A549 (cell line): ENCODE measurements at places on chromosomes 16 and 17. TPM values are rescaled to one million over a fixed set of nuclear protein-coding genes. Genes with fewer than 3 reads are reported as not detected.

Gene ARL5C
- not detected in 3 replicates for polyA plus RNA-seq

Gene ENDOV
- 39.1 to 43.8 TPM (median 42.6 TPM) in 3 replicates for polyA plus RNA-seq

Gene MYH11
- polyA plus RNA-seq = 0.07 to 0.10 TPM (median 0.09 TPM) in 3 replicates

Gene SPPL2C
- not detected in 3 replicates for polyA plus RNA-seq

Gene WDR81
- polyA plus RNA-seq = 22.6 to 26.8 TPM (median 25.5 TPM) in 3 replicates

Gene HIGD1B
- polyA plus RNA-seq = not detected in 3 replicates

Gene SLFN12L
- polyA plus RNA-seq = not detected in 3 replicates

GRCh38 chr17:67121316-67121891, 77.0 kb downstream of the CACNG1 start:
- no peak for DNase-seq

DNA sequence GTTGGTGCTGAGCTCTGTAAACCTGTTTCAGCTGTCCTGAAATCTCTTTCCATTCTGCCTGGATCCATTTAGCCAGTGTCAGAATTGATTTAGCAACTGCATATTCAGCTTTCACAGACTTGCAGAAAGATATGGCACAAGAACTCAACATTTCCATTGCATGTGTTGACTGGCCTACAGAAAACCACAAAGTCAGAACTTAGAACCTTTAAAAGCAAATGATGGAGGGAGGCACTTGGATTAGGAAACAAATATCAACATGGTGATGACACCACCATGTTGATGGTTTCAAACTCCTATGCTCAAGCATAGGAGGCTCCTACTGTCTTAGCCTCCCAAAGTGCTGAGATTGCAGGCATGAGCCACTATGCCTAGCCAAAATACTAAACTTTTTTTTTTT, 52.3 kb upstream of the ARL6IP1 start:
- no peak for DNase-seq

DNA sequence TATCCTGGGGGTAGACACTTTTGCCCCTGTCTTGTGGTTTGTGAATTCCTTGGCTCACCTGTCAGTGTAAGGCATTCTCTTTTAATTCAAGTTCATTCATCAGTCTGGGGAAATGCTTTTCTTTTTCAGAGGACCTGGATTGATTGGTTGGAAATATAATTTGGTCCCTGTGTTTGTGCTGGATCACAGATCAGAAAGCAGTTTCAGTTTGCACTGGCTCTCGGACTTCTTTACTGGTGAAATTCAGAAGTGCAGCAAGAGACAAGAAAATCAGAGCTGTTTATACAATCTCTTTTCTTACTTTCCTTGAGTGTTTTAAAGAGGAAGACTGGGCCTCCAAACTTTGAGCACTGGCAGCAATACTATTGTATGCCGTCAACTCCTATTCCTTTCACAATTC, 161.8 kb upstream of the KCNJ16 start:
- no peak for DNase-seq

GRCh38 chr17:46026166-46027047, 27.4 kb downstream of the STH start:
- no peak for DNase-seq

DNA sequence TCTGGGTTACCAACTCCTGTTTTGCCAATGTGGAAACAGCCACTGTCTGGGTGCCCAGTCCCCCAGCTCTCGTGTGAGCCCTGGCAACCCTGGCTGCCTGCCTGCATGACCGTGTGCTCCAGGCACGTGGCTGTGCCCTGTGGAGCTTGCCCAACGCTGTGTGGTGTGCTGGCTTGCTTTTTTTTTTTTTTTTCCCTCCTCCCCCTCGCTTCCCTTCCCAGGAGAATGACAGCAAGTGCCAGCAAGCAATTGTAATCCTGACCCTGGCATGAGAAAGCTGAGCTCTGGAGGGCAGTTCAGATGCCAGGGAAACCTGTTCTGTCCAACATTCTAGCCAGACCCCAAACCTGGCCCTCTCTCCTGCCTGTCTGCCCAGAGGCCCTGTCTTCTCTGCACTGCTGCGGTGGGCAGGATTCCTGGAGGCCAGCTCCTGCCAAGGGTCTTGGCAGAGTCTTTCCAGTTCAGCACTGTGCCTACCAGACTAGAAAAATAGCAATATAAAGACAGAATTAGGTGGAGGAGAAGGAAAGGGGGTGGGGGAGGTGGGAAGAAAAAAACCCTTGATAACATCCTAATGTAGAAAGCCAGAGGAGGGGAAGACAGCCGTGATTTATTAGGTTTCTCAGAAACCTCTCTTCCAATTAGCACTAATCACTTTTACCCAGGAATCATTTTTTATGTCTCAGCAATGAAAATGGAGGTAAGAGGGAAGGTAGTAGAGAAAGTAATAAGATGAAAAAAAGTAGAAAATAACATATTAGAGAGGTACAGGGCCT, 9.0 kb downstream of the HLF start:
- no peak for DNase-seq

GRCh38 chr16:10581507-10581906, 1.1 kb upstream of the EMP2 start:
- DNase-seq = no peak

DNA sequence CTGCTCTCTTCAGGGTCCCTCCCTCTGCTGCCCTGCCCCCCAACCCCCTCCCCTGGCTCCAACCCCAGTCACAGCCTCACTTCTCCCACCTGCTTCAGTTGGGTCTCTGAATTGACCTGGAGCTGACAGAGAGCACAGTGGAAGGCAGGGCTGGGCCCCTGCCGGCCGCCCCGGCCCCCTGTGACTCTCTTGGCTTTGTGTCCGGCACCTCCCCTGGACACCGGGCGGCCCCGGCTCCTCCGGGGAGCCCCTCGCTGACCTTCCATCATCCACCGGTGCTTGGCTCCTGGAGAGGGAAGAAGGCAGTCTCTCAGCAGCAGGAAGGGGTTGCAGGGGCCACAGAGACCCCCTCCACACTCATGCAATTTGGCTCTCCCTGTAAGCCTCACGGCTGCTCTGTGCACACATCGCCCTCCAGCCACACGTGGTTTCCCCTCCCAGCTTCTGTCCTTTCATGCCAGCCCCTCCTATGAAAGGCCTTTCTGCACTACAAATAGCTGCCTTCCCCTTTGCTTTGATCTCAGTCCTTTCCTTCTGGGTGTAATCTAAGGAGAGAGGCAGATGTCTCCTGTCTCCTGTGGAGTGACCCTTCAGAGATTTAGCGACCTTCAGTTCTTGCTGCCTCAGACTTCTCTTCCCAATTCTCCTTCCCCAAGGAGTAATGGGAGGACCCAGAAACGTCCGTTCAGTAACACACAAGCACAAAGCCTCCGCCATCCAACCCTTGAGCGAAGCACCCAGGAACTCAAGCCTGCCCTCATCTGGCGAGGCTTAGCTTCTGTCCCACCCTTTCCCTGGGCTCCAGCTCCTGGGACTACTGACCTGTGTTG, 8.3 kb downstream of the NKIRAS2 start:
- peak; percentile 70 for DNase-seq

DNA sequence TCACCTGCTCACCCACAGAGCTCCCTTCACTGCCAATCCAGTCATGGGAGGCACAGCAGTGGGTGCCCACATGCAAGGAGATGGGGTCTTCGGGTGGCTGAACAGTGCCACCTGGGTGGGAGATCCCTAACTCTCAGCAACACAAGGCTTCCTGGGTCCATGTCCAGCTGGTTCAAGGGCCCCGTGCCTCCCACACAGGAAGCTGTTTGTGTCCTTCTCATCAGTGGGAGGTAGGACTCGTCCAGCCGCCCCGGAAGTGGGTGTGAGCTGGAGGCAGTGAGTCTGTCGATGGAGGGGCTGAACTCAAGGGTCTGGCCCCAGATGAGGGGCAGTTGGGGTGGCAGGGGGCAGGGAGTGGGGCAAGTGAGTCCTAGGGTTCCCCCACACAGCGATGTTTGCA, 1.6 kb downstream of the FBXL16 start:
- DNase-seq = no peak

- peak; percentile 83 for DNase-seq
Observed at GRCh38 chr17:37506678-37507077, 17.0 kb downstream of the DUSP14 start.

- no peak for DNase-seq
Observed at GRCh38 chr16:49773534-49774475, 82.1 kb downstream of the ZNF423 start.

- no peak for DNase-seq
Observed at GRCh38 chr17:75514919-75515495, 330 bp downstream of the CASKIN2 start.

GRCh38 chr16:2339521-2340484, 725 bp downstream of the ABCA3 start:
- peak; percentile 49 for DNase-seq

DNA sequence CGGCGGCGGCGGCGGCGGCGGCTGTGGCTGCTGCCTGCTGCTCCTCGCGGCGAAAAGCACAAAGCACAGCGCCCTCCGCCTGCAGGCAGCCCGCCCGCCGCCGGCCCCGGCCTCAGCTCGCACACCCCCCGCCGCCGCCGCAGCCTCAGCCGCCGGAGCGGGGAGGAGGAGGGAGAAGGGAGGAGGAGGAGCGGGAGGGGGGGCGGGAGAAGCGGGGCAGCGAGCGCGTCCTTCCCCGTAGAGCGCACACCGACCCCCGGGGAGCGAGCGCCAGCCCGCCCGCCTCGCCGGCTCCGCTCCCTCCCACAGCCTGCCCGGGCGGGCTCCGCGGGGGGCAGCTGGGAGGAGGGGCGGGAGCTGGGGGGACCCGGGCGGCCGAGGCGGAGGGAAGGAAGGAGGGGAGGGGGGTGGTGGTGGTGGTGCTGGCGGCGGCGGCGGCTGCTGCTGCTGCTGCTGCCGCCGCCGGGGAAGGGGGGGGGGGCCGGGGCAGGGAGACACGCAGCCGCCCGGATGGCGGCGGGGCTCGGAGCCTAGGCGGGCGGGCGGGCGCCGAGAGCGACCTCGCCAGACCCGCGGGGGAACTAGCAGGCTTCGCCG, at the start of gene UBTF:
Gene UBTF, minus strand, starts transcription at position 60 of the 597 bp plus-strand sequence. CDS start 1,446 bp downstream, outside the sequence.
- DNase-seq = no peak

GRCh38 chr16:10625595-10626357, 45.4 kb upstream of the EMP2 start:
- peak; percentile 72 for DNase-seq

DNA sequence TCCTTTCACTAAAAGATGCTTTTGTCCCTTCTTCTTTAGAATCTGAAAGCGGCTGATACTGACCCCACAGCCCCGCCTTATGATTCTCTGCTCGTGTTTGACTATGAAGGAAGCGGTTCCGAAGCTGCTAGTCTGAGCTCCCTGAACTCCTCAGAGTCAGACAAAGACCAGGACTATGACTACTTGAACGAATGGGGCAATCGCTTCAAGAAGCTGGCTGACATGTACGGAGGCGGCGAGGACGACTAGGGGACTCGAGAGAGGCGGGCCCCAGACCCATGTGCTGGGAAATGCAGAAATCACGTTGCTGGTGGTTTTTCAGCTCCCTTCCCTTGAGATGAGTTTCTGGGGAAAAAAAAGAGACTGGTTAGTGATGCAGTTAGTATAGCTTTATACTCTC, 10.1 kb upstream of the TANGO6 start:
- no peak for DNase-seq

- DNase-seq = peak; percentile 87
Observed at GRCh38 chr17:4986951-4987766, at the start of gene CAMTA2. TSS of gene CAMTA2 (minus strand) at chr17:4987675. CDS start at chr17:4986222, 1,453 bp downstream.

DNA sequence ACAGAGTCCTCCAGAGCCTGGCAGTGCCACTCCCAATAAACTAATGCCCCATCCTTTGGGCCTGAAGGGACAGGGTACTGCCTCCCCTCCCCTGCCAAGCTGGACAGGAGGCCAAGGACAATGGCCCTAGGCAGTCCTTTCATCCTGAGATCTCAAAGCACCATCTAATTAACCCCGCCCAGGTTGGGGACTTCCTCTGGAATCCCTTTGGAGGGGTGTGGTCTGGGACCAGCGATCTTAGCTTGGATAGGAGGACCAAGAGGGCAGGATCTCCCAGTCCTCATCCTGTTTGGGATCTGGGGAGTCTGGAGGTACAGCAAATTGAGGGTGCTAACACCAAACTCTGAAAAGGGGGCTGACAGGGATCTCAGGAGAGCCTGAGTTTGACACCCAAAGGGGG, 18.2 kb upstream of the SP6 start:
- DNase-seq = no peak

DNA sequence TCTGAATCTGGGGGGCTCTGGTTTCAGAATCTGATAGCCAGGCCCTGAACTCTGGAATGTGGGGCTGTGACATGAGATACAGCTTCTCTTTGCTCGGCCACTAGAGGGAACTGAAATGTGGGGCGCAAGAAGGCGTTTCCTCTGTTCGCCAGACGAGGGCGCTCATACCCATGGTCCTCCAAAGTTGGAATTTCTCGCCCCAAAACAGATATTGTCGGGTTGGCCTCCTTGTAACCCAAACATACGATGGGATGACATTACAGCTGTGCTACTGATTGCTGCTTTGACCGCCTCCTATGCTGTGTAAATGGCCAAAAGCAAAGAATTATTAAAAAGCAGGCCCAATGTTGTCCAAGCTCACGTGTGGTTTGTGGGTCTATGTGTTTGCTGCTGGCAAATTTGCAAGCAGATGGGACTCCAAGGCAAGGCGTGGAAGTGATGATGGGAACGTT, 13.1 kb upstream of the MSI2 start:
- peak; percentile 88 for DNase-seq

DNA sequence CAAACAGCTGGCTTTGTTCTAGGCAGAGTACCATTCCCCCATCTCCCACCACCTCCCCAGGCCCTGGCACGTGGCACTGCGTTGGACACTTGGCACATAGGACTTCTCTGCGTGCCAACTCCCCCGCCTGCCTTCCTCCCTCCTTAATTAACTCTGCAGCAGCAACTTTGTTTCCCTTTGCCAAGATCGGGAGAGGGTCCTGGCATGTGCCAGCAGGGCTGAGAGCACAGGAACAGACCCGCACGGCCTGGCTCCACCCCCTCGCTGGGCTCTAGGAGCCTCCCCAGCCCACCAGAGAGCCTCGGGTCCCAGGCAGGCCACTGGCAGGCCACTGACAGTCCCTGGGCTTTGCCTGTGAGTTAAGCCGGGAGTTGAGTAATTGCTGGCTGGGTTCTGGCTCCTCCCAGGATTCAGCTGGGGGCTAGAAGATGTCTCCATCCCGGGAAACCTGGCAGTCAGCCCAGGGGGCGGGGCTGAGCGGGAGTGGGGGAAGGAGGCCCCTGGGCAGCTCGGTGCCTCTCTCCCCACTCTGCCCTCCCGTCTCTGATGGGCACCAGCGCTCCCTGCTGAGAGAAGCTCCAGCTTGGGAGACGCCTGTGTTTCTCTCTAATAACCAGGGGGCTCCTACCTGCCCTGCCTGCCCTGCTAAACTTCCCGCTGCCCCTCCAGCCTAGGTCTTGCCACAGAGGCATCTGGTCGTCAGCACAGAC, 224.0 kb upstream of the TNRC6C start:
- DNase-seq = peak; percentile 44

- DNase-seq = peak; percentile 87
Observed at GRCh38 chr17:43878260-43879175, 28.8 kb downstream of the MPP2 start.

DNA sequence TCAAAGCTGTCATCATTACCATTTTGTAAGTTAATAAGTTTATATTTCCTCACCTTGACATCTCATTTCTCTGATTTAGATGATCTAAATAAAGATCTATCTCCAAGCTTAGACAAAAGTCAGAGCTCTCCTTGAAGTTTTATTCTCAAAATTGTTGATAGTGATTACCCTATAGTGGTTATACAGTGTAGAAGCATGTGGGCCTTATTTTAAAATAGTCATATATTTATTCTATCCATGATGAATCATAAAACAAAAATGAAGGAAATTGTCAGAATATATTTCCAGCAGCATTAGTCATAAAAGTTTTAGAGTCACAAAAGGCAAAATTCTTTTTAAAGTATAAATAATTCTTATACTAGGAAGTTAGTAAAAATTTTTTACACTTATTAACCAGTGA, 49.0 kb downstream of the RHOT1 start:
- no peak for DNase-seq

GRCh38 chr17:73617501-73617900, 26.7 kb downstream of the SDK2 start:
- DNase-seq = no peak
